ENCODE measurements at places on chromosomes 6 and 20.

GRCh38 chr6:1526398-1527072 is 83.2 kb upstream of the FOXC1 start:
- DNase-seq: no peak

DNA sequence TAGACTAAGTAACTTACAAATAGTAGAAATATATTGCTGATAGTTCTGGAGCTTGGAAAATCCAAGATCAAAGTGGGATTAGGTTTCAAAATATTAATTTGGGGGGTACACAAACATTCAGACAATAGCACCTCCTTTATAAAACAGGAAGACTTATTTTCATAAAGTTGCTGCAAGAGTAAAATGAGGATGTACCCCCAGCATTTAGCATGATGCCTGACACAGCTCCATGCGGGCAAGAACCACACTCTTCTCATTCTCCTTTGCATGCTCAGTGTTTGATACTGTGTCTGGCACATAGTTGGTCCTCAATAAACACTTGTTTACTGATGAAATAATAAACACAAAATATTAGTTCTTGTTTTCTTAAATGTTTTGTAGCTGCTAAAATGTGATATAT is 332.9 kb downstream of the TFAP2A start:
- DNase-seq: no peak

- DNase-seq: no peak
Observed at GRCh38 chr6:56687551-56687950, 44.9 kb upstream of the DST start.

DNA sequence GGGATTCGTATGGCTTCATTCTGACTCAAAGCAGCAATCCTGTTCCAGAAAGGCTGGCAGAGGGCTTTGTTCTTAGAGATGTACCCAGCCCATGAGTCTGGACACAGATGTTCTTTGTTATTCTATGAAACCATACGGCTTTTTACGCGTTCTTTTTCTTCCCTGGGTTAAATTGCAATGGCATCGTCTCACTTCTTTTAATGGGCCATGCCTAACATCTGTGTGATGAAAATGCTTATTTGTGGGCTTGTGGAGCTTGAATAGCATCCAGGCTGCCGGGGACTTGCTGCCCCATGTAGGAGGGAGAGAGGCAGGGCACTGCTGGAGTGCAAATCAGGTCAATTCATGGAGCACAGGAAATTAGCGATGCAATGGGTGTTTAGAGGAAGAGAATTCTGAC is 19.4 kb downstream of the FAM50B start:
- no peak for DNase-seq

DNA sequence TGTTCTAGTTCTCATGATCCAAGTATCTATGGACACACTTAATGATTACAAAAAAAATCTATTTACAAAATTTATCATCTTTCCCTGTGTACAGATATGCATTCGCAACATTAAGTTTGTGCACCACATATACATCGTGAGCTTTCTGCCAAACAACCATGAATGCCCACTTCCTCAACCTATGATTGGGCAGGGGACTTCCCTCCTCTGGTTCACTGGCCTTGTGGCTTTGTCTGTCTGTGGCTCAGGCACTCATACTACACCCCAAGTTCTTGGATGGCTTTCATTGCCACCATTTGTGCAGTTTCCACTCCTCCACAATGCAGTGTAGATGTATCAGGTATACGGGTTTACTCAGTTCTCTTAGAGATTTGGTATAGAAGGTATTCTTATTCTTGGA is 74.9 kb downstream of the HS3ST5 start:
- DNase-seq: no peak
